ENCODE measurements at places on chromosomes 12 and 14.

DNA sequence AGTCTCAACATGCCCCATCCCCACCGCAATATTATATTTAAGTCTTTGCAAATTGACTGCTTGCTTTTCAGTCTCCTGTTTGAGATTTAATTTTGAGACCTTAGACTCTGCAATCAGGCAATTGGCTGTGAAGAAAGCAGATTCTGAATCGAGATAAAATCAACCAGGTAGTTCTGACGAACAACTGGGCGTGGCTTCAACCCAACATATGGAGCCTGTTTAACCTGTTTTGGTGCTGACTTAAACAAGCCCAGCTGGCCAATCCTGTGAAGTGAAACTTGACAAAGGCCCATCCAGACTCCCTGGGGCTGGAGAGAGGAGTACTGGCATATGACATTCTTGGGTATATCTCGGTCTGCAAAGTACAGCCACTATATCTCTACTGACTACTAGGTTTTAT is 9.8 kb upstream of the CIPC start:
- no peak for DNase-seq

DNA sequence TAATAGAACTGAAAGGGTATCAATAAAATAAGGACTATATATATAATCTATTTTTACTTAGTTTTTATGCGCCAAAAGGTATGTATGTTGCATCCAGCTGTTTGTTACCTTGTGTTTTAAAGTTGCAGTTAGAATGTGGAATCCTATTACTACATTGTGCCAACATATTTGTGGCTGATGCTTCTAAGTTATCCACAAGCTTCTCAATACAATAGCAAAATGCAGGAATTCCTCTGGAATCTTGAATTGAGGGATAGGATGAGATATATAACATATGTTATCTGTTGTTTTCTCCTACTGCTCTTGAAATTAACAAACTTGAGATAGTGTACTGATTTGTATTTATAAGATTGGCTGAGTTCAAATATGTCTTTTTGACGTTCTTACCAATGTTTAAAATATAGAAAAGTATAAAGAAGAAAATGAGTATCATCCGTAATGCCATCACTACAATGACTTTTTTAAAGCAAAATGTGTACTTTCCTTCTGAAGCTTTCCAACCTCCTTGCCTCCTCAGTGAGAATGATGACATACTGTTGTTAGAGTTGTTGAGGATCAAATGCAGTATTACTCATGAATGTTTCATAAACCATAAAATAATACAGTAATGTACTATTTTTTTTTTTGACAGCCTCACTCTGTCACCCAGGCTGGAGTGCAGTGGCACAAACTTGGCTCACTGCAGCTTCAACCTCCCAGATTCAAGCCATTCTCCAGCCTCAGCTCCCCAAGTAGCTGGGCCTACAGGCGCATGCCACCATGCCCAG is 6.6 kb downstream of the RAP1B start:
- DNase-seq, result no peak

DNA sequence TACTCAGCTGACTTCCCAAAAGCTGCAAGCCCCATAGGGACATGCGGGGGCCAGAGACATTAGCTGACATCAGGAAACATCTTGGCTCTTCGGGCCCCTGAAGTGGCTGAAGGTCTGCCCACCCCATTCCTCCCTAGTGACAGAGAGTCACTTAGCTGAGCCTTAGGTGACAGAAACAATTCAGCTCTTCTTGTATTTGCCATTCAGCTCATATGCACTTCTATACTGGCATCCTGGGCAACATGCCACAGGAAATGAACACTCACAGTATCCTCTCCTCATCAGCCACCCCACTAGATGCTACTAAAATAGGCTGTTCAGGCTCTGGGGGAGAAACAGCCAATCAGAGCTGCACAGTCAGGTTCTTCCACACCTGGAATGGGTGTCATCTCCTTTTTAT is 3.4 kb downstream of the DCTN2 start:
- DNase-seq, result no peak

DNA sequence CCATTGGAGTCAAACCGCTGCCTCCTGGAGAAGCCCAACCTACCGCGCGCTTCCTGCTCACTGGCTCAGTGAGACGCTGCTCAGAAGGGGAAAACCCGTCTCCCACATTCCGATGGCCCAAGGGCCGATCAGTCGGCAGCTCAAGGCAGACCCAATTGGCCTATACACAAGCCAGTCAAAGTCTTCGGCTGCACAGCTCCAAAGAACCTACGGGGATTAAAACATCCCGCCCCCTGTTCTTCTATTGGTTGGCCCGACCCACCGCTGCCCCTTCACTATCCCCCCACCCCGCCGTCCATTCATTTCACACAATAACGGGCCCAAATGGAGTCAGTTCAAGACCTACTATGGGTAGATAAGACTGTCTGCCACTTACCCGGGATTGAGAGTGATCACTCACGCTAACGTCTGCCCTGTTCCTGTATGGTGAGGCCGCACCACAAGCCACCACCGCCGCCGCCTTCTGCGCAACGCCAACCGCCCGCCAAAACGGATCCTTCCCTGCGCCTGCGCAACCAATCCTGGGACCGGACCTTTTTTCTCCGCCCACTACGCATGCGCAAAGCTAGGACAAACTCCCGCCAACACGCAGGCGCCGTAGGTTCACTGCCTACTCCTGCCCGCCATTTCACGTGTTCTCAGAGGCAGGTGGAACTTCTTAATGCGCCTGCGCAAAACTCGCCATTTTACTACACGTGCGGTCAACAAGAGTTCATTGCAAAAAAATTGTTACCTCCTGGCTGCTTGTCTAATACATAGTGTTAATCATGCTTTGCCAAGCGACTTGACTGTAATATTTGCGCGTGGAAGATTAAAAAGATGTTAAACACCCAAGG is at the start of gene CBX5:
CBX5 (minus strand) TSS at position 491 of the 836 bp plus-strand sequence. CDS start 22,472 bp downstream, outside the sequence.
- DNase-seq, result peak; percentile 99

GRCh38 chr14:29223947-29224346 is 457.4 kb downstream of the FOXG1 start:
- no peak for DNase-seq

DNA sequence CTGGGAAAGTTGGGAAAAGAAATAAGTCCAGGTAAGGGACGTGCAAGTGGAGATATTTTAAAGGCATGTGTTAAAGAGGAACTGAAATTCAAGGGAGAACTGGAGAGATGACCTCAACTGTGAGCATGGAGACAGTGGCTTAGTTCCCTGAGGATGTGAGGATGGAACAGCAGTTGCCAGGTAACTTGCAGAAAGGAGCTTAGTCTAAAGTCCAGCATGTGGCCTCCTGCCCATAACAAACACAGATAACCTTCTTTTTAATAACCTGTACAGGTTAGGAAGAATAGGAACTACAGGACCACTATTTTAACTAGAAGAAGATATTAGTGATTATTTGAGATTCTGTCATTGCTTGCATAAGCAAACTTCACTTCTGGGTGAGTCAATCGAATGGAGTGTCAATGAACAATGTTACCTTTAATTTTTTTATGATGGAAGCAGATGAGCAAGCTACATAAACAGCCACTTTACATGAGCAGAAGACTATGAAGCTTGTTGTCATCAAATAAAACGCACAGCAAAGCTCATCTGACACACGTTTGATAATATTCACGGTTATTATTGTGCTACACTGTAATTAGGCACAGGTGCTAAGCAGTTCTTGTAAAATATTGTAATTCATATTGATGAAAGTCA is 291.7 kb upstream of the DDHD1 start:
- no peak for DNase-seq

DNA sequence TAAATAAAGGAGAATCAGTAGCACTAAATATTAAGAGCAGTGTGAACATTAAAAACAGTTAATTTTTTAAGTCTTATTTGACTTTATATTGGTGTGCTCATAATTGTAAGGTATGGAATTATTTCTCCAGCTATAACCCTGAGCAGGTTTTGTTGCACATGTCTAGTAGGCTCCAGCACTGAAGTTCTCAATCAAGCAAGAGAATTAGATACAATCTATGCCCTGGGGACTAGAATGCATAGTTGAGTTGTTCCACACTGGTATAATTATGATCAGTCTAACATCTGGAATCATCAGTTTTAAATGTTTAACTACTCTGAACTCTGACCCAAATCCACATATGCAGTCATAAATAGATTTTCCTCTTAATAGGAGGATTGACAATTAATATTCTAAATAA is 257.8 kb upstream of the ARHGAP5 start:
- no peak for DNase-seq

DNA sequence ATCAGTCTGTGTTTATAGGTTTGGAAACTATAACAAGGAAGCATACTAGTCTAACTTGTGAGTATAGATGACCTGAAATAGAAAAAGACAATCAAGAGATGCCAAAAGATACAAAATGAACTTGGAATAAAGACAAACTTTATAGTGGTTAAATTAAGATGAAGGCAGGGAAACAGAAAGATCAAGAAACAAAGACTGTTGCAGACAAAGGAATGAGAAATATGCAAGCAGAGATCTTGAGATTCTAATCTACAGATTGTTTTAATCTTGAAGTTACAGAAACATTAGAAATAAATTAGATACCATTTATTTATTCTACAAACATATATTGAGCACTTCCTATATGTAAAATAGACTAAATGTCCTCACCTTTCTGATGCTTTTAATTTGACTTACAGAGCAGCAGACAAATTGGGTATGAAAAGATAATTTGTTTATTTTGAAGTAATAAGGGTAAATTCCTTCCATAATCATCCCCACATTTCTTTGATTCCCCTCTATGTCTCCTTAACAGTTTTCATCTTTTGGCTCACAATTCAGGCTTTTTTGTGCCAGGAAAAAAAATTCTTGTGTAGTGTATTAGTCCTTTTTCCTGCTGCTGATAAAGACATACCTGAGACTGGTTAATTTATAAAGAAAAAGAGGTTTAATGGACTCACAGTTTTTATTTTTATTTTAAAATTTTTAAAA is 134.4 kb downstream of the KITLG start:
- DNase-seq, result no peak

DNA sequence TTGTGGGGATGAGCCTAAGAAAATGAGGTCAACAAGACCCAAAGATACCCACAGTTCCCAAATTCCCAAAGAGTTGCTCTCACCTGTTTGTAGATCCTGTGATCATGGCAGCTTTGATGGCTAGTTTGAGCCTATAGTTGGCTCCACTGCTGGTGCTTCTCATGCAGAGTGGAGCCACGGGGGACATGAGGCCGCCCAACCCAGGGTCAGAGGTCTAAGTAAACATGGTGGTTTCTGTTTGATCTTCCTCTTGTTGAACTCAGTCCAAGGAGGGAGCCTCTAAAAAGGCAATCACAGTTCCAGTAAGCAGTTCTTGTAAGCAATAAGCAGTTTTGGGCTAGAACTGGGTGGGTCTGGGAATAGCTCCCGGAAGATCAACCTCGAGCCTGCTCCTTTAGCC is 125.6 kb upstream of the DHRS4 start:
- no peak for DNase-seq

DNA sequence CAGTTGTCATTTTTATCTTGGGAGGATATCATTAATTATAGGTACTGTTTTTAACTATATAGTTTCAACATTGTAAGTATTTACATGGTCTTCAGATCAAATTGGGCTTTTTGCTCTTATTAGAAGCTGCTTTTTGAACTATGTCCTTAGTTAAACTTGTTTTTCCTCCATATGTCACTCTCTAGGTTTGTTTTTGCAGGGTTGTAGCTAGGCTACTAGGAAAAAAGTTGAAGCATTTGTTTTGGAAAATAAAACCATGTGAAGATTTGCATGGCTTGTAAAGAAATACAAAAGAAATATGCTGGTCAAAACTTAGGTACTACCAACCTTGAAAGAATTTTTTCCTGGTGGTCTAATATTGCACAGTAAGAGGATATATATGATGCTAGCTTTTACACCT is 3.4 kb downstream of the ARID2 start:
- DNase-seq, result no peak

DNA sequence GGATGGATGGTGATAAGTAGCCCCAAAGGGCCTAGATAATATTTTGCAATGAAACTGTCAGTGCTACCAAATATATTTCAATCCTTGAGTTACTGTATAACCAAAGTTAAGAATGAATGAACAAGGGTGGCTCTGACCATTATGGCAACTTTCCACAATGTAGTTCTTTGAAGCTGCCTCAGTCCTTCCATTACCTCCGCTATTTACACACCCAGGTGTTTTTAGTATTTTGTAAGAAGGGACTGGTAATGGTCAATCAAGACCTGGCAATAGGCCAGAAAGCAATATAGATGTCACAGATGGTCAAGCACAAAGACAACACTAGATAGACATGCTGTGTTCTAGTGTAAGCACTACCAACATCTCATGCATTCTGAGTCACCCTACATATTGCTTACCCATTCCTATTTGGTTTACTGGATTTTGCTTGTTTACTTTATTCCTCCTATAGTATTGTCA is 16.3 kb downstream of the DUSP16 start:
- no peak for DNase-seq

- no peak for DNase-seq
Observed at GRCh38 chr12:131428091-131428685, 282.7 kb upstream of the SFSWAP start.

DNA sequence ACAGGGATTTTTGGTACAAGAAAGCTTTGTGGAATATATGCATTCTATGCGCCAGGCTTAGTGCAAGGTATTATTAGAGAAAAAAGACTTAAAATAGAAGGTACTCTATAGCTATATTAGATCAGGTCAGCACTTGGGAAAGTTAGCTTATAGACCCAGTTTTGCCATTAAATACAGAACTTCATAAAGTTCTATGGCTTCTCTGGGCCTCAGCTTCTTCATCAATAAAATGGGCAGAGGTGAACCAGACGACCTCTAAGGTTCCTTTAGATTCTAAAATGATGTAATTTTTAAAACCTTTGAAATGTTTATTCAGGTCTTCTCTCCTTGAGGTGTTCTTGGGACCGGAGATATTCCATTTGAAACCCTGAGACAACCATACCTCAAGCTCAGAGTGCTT is 7.1 kb downstream of the CNPY2 start:
- DNase-seq, result no peak

DNA sequence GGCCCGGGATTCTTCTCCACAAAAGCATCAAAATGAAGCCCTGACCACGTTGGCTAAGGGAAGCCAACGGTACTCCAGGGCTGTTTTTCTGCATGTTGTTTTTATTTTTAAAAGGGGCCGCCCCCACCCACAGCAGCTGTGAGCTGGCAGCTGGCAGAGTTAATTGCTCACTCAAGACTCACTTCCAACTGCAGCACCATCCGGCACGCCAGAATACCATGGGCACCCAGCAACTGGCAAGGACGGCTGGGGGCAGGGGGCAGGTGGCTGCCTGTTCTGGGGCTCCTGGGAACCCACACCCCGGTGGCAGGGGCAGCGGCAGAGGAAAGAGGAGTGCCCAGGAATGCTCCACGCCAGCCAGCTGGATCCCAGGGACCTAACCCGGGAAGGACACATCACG is 44.3 kb downstream of the NCOR2 start:
- no peak for DNase-seq

DNA sequence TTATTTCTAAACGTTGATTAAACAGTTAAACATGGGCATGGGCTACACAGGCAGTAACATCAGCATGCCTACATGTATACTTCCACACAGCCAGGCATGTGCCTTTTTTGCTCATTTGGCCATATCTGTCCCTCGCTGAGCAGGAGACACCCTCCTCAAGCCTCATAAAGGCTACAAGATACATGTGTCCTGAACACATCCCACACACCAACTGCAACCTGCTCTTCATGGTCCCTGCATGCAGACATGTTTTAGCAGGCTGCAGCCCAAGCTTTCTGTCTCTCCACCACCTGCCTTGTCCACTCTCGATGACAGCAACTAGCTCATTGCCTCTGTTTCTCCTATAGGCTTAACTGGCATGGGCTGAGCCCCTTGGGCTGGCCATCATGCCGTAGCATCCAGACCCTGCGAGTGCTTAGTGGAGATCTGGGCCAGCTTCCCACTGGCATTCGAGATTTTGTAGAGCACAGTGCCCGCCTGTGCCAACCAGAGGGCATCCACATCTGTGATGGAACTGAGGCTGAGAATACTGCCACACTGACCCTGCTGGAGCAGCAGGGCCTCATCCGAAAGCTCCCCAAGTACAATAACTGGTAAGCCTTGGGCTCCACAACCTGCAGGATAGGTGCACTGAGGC is 2.6 kb downstream of the PCK2 start:
- no peak for DNase-seq

All from activated CD8-positive, alpha-beta memory T cell treated with anti-CD3 and anti-CD28 coated beads for 24 hours (primary cell).